ENCODE measurements at places on chromosomes 7 and 10.

DNA sequence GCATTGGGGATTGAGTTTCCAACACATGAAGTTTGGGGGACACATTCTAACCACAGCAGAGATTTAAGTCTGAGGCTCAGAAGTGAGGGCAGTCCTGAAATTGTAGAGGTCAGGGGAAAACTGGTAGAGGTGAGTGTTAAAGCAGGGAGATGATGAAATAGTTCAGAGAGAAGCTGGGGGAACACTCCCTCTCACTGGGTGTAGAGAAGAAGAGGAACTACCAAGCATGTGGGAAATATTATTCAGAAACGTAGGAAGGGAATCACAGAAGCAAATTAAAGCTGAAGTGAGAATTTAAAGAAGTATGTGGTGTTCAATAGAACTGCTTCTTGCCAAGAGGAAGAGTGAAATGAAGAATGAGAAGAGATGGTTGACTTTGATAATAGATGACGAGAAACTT lies 121.5 kb upstream of the FAM3C start:
- DNase-seq, result no peak

DNA sequence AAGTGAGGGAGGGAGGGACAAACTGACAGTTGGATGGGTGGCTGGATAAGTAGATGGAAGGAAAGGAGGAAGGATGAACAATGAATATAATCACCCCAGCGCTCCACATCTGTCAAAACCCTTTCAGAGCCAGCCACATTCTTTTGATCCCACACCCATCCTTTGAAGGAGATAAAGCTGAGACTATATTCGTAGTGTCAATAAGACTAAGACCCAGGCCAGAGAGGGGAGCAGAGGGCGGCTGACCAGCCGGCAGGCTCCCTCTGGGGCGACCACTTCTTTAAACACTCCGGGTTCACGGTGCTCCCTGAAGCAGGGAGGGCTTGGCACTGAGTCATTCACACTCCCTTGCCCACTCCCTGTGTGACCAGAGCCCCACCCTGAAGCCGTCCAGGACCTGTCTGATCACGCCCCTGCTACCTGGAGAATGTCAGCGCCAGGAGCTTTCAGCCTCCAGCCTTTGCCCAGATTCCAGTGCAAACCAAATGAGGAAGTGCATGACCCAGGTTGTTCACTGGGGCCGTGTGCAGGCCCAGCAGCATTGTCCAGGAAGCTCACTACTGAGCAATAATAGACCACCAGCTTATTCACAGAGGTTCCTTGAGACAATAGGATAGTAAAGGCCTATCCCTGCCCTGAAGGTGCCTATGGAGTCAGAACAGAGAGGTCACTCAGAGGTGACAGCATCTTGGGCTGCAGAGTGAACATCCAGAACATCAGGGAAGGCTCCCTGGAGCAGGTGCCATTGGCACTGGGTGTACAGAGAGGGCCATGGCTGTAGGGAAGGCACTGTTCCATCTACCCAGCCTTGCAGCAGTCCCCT lies 34.4 kb downstream of the UNC5B start:
- no peak for DNase-seq

- no peak for DNase-seq
Measured at GRCh38 chr10:31188792-31189406, 130.1 kb upstream of the ZEB1 start.

GRCh38 chr10:63477927-63478326 lies 12.2 kb upstream of the JMJD1C start:
- DNase-seq, result no peak

- no peak for DNase-seq
Measured at GRCh38 chr10:110324201-110324804, 19.6 kb upstream of the SMNDC1 start.
